NCI-H187 treated with DMSO at 0.1 percent for 48 hours (cell line): ENCODE measurements at places on chromosomes 16 and 17.

DNA sequence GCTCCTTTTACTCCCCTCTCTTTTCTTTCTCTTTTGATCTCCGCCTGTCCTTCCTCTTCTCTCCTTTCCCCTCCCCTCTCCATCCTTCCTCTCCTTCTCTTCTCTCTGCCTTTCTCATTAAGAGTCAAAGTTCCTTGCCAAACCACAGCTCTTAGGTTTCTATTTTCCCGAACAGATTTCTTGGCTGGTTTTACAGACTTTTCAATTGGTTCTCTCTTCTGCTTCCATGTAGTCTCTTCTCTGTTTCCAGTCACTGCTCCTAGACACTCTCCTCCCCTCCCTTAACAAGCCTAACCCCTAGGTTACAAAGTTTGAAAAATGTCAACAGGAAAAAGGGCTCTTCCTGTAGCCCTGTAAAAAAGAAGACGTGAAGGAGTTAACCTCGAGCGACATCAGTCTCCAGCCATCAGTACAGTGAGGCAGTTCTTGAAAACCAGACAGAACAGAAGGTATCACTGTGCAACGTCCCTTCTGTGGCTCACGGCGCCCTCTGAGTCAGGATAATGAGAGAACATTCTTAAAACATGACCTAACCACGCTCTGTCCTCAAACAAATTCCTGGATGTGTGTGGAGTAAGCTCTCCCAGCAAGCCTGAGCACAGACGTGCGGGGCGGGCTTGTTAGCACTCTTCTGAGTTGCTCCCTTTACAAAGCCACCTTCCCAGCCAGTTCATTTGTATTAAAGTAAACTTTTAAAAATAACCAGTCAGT lies 11.6 kb upstream of the MARCHF10 start:
- DNase-seq, result no peak

- no peak for DNase-seq
Measured at GRCh38 chr16:2473999-2474876, 689 bp upstream of the TBC1D24 start.

DNA sequence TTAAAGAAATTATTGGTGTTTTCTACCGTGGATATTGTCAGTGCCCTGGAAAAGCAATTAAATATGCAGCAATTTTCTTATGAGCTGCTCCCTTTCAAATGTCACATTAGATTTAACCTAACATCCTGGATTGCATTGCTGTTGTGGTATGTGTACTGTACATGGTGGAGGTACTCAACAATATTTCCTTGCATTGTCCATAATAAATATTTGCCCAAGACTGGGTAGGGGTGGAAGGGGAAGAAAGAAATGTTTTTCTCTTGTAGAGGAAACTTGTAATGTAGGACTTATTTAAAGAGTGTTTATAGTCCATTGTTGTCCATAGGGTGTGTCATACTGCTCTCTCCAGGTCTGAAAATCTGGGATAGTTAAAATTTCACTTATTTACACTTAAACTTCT lies 346.2 kb upstream of the TBX2 start:
- no peak for DNase-seq

GRCh38 chr17:37440424-37440823 lies 33.7 kb downstream of the TADA2A start:
- DNase-seq, result no peak

DNA sequence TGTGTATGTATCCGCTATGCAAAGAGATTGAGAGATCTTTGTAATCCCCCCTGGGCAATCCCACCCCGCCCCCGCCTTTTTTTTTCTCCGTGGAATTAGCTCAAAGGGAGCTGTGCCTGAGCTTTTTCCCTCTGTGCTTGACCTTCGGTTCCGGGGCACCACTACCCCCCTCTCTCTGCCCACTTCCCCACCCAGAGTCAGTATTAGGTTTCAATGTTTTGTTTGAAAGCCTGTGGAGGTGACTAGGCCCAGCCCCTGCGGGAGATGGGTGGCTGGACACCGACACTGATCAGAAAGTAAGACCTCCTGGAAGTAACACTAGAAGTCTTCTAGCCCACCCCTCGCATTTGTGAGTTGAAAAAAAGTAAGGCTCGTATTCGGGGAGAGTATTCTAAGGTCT lies 7.0 kb downstream of the CBLN1 start:
- DNase-seq, result no peak

DNA sequence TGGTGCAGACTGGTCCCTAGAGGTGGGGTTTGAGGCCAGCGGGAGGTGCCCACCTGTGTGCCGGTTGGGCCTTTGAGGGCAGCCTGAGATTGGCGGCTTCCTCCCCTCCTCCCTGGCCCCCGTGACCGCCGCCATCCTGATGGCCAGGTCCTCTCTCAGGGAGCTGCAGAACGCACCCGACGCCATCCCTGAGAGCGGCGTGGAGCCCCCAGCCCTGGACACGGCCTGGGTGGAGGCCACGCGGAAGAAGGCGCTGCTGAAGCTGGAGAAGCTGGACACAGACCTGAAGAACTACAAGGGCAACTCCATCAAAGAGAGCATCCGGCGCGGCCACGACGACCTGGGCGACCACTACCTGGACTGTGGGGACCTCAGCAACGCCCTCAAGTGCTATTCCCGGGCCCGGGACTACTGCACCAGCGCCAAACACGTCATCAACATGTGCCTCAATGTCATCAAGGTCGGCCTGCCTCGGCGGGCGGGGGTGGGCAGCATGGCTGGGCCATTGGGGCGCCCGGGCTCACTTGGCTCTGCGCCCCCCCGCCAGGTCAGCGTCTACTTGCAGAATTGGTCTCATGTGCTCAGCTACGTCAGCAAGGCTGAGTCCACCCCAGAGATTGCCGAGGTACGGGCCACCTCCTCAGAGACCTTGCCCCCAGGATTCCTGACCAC lies 2.8 kb downstream of the GPS1 start:
- no peak for DNase-seq

GRCh38 chr16:3143598-3144320 lies 8.9 kb downstream of the ZNF213 start:
- DNase-seq, result no peak

DNA sequence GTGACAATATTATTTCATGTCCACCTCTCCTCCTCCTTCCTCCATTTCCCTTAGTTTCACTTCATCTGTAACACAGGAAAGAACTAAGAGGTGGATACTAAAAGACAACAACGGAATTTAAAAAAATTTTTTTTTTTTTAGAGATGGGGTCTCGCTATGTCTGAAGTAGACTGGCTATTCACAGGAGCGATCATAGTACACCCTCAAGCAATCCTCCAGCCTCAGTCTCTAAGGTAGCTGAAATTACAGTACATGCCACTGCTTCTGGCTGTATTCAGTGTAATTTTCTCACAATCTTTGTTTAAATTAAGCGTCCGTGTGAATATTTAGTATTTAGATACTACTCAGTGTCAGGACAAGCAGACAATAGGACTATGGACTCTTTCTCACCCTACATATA lies 35.6 kb downstream of the FBXL20 start:
- DNase-seq, result no peak

- no peak for DNase-seq
Measured at GRCh38 chr16:48099455-48099854, 56.3 kb downstream of the ABCC12 start.

DNA sequence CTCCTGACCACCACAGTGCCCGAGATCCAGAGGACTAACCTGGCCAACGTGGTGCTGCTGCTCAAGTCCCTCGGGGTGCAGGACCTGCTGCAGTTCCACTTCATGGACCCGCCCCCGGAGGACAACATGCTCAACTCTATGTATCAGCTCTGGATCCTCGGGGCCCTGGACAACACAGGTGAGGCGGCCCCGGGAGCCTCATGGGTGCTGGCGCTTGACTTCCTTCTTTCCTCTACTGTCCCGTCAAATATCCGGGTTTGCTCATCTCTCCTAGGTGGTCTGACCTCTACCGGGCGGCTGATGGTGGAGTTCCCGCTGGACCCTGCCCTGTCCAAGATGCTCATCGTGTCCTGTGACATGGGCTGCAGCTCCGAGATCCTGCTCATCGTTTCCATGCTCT lies 13.7 kb downstream of the DHX38 start:
- DNase-seq, result no peak

DNA sequence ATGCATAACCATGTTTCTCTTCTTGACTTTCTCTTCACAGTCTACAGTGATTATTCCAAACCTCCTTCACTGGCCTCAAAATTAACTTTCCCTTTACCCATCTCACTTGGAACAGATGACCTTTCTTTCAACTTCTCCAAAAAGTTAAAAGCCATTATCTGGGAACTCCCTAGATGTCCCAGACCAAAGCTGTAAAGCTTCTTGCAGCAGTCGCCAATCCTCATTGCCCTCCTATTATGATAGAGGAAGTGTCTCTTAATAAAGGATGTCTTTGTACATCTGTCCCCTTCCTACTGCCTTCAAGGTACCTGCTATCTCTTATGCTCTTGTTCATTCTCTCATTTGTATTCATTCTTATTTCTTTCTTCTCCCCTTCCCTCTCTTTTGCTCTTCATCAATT lies 127.5 kb downstream of the MRTFB start:
- DNase-seq, result no peak

- no peak for DNase-seq
Measured at GRCh38 chr16:57485091-57485915, 990 bp downstream of the DOK4 start.

GRCh38 chr16:86834451-86835035 lies 256.2 kb downstream of the FOXL1 start:
- no peak for DNase-seq

GRCh38 chr17:10036511-10037061 lies 131.5 kb upstream of the RCVRN start:
- no peak for DNase-seq

- no peak for DNase-seq
Measured at GRCh38 chr17:75396796-75397195, 8.7 kb downstream of the GRB2 start.

DNA sequence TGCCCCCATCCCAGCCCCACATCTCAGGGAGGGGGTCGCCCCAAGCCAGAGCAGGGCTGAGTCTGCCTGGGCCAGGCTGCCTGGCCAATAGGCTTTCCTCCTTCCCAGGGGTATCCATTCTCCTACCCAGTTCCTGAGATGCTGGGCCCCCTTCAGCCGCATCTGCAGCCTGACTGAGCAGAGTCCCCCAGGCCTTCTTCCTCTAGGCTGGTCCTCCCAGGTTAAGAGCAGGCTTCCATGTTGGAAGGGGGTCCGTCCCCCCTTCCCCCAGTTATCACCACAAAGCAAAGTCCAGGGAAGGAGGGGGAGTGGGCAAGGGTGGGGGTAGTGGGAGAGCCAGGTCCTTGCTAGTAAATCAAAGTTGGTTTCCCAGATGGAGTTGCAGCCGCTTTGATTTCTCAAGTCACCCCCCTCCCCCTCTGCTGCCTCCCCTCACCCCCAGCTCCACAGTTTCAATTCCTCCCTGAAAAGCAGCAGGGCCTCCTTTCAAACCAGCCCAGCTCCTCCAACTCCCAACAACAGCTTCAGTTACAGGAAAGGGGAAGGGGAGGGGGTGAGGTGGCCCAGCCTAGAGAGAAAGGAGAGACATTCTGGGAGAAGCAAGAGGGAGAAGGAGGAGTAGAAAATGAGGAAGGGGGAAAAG lies 9.5 kb upstream of the FZD2 start:
- DNase-seq, result no peak

GRCh38 chr17:7997186-7997585 lies 5.2 kb upstream of the GUCY2D start:
- no peak for DNase-seq

DNA sequence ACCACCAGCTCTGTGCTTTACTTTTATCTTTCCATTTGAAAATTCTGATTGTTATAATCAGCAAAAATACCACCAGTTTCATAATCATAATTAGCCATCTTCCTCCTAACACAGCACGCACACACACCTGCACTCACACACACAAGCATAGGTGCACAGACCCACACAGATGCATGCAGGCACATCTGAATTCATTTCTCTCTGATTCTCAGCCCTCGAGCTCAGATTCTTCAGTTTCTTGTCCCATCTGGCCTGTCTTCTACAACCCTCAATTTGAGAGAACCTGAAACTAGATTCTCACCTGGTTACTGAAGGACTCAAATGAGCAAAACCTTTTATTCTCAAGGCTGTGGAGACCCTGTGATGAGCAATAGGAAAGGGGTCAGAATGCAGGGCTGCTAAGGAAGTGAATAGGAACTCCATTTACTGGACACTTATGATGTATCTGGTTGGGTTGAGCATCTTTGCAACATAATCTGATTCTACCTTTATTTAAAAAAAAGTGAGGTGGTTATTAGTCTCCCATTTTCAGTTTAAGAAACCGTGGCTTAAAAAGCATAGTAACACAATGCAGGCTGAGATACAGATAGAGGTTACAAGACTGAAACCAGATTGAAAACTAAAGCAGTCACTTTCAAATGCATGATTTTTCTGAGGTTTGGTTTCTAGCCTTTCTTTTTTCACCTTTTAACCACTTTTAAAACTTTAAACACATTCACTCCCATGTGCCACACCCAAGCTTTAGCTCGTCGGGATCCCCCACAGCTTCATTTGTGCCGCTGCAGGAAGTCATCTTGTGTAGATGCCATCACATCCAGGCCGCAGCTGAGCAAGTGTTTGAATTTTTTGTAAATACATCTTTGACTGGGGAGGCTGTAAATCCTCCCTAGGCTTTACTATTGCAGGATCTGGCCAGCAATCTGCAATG lies 9.4 kb downstream of the KRT33A start:
- DNase-seq, result no peak

- no peak for DNase-seq
Measured at GRCh38 chr16:56334761-56335160, 90.6 kb downstream of the AMFR start.

DNA sequence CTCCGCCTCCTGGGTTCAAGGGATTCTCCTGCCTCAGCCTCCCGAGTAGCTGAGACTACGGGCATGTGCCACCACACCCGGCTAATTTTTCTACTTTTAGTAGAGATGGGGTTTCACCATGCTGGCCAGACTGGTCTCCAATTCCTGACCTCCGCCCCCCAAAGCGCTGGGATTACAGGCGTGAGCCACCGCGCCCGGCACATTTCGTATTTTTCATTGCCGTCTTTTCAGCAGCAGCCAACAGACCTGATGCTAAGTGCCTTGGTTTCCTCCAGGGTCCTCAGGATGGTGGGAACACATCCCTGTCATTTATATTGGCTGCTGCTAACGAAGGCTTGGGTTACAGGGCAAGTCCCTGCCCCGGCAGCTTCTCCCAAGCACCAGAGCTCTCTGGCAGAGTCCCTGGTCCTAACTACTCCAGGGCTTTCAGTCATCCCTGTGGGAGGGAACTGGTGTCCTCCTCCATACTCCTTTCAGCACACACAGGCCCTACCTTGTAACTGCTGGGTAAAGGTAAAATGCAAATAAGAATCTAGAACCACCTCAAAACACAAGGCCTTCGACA lies 1.5 kb upstream of the RNF157 start:
- DNase-seq, result no peak
